AG04449 (cell line): ENCODE measurements at places on chromosomes 2 and 18.

- DNase-seq = no peak
Observed at GRCh38 chr2:239566995-239567568, 166.3 kb upstream of the HDAC4 start.

DNA sequence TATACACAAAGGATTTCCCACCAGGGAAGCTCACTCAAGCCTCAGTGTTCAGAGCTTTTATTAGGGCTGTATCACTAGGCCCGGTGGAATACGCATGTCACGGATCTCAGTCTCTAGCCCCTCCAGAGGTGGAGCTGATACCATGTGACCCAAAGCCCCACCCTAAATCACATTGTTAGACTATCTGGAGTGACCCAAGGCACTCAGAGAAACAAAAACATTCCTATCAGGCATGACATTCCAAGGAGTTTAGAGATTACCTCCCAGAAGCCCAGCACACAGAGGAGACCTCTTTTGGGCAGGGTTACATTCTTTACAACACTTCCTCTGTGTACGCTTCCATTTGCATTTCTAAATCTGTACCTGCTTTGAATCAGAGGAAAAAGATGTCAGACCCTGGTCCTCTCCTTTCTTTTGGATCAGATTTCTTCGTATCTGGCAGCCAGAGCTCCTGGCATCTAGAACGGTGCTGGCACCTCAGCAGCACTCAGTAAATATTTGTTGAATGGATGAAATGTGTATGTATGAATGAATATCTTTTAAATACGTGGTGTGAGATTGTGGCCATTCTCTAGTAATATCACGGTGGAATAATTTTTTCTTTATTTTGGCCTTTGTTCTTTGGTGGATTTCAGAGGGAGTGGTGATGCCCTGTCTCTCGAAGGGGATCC, 37.7 kb upstream of the SMAD2 start:
- no peak for DNase-seq

GRCh38 chr2:188412190-188412589, 120.5 kb downstream of the GULP1 start:
- DNase-seq = no peak

- DNase-seq = no peak
Observed at GRCh38 chr2:151028691-151029176, 232.9 kb downstream of the RBM43 start.

DNA sequence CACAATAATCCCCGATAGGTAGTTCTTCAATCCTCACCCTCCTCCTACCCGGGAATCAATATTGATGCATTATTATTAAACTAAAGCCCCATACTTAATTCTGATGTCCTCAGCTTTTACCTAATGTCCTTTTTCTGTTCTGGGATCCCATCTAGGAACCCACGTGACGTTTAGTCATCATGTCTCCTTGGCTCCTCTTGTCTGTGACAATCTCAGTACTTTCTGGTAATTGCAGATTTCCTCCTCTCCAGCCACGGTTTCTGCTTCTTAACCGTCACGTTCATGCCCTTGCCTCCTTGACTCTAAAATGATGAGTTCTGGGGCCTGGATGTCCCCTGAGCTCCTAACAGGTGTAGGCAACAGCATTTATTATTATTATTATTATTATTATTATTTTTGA, 2.9 kb upstream of the DGKD start:
- no peak for DNase-seq

DNA sequence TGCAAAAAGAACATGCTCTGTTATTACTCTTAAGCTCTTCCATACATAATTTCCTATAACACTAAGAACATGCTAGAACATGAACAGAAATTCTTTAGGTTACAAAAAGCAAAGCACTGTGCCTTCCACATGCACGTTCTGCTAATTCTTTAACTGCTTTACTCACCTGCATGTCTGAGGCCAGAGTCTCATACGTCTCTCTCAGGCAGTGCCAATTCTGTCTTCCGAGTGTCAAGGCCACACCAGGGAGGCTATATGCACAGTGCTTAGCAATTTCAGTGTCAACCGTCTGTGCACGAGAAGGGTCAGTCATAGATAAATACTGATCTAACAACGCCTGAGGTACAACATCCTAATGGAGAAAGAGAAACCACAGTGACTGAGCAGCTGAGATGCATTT, 55.1 kb downstream of the PPP4R1 start:
- DNase-seq = no peak

- DNase-seq = no peak
Observed at GRCh38 chr2:62857139-62857931, 151.8 kb downstream of the EHBP1 start.

DNA sequence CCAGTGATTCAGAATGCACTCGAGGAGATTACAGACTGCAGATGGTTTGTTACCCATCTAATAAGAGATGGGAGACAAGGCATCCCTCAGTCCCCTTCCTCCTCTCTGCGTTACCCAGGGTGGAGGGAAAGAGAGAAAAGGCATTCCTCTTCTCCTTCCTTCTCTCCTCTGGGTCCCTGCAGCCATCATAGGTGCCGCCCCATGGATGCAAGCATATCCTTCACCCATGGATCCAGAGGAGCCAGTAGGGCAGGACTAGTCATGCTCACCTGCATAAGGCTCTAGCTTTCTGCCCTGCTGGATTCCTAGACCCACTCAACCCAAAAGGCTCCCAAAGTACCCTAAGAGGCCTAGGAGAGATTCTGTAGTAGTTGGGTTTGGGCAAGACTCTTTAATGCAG, 20.4 kb downstream of the CMPK2 start:
- no peak for DNase-seq

DNA sequence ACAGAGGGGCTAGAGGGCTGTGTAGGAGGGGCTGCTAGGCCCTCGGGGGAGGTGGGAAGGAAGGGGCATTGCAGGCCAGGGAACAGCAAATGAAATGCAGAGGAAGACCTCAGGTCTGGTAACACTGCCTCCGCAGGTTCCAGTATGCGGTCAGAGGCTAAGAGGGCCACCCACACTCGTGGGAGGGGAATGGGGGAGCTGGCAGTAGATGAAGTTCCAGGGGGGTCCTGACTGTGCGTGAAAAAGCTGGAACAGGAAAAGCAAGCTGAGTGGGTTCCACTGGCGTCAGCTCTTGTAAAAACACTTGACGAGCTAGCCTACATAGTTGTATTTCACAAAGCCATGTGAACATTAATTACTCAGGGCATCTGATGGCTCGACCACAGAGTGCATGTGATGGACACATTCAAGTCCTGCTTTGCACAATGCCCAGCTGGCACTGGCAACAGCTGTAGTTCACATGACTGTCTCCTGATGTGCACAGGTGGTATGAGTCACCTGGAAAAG, 29.0 kb upstream of the PTPN4 start:
- DNase-seq = no peak

GRCh38 chr2:75099521-75099922, 99.8 kb downstream of the TACR1 start:
- no peak for DNase-seq

GRCh38 chr2:185785851-185786473, 47.4 kb downstream of the FSIP2 start:
- DNase-seq = no peak

DNA sequence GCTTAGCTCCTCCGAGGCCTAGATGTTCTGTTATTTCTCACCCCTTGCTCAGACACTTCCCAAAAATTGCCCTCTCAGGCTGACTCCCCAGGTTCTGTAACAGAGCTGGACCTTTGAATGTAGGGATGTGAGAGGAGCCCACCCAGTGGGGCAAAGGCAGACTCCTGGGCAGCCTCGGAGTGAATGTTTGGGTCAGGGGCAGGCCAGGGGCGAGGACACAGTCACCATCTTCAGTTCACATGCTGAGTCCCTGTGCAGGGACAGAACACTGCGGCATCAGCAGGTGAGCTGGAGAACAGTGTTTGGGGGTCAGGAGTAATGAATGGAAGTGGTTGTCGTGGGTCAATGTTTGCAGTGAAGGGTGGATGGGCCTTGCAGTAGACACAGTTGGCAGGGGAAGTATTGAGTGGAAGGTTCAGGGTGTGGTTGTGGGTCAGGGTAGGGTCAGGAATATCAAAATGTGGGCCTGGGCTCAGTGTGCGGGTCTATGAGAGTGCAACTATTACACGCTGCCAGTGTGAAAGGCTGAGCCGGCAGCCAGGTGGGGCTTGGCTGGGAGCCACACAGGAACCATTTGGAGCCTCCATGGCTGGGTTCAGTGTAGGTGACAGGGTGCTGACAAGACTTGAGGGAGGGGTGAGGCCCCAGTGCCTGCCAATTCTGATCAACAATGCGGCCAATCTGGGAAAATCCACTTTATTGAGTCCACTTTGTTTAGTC, 4.4 kb downstream of the IHH start:
- DNase-seq = no peak

- no peak for DNase-seq
Observed at GRCh38 chr18:63216516-63217311, 102.9 kb downstream of the BCL2 start.

DNA sequence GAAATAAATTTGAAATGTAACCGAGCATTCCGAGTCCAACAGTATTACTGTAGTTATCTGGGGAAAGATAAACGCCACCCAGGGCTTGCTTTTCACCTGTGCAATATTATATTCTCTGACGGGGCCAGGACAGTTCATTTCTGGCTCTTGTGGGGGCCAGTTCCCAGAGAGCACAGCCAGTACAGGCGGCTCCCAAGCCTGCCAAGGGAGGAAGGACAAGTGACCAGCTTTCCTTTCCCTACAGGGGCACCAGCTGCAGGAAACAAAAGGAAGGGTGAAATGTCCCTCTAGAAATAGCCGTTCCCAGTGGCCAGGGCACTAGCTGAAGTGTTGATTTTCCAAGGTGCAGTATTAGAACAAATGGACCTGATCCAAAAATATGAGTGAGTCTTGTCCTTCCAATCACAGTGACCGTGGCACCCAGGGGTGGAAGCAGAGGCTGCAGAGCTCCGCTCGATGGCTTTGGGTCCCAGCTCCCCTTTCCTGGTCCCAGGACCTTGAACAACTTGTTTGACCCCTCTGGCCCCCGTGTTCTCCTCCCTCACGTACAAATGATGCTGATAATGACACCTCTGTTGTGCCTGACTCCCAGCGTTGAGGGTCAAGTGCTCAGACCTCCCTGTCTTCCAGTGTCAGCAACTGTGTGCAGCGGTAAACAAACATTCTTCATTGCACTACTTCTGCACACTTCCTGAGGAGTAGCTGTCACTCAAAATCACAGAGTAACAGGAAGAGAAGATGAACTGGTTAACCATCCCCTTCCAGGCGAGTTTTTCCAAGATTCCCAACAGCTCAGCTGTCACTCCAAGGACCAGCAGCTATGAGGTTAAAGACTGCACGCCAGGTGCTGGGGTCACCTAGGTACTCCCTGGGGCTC, 40.9 kb downstream of the GYPC start:
- no peak for DNase-seq

DNA sequence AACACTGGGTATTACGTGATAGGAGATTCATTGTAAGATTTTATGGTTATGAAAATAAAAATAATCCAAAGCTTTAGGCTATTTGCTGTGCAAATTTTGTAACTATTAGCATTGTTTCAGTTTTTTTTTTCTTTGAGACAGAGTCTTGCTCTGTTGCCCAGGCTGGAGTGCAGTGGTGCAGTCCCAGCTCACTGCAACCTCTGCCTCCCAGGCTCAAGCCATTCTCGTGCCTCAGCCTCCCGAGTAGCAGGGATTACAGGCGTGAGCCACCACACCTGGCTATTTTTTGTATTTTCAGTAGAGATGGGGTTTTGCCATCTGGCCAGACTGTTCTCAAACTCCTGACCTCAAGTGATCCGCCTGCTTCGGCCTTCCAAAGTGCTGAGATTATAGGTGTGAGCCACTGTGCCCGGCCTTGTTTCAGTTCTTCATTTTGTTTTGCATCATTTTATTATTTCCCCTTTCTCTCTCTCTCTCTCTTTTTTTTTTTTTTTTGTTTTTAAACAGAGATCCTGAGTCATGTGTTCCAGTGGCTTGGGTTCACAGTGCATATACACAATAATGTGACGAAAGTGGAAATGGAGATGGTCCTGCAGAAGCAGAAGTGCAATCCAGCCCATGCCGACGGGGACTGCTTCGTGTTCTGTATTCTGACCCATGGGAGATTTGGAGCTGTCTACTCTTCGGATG, 25.8 kb downstream of the CASP10 start:
- no peak for DNase-seq

DNA sequence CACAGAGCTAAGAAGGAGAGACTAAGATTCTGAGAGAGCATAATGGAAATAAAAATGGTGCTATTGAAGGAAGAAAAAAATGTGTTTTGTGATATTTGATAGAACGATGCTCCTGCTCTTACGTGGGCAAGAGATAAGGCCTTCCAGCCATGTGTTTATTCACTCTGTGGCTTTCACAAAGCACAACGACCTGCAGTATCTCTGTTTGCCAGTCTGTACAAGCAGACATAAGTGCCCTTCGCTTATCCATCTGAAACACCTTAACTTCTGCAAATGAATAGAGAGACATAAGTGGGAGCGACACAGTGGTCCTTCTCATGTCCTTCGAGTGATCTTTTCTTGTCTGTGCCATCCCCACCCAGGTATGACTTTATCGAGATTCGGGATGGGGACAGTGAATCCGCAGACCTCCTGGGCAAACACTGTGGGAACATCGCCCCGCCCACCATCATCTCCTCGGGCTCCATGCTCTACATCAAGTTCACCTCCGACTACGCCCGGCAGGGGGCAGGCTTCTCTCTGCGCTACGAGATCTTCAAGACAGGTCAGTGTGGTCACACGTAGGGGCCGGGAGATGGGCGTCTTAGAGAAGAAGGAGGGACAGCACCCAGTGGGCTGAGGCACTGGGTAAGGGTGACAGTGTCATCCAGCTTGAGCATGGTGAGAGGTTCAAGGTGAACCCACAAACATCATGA, 33.7 kb downstream of the NRP2 start:
- no peak for DNase-seq

- DNase-seq = peak; percentile 9
Observed at GRCh38 chr2:118431165-118431517, 342.9 kb downstream of the INSIG2 start.

GRCh38 chr2:159895258-159896065, 97.5 kb upstream of the CD302 start:
- peak; percentile 5 for DNase-seq

DNA sequence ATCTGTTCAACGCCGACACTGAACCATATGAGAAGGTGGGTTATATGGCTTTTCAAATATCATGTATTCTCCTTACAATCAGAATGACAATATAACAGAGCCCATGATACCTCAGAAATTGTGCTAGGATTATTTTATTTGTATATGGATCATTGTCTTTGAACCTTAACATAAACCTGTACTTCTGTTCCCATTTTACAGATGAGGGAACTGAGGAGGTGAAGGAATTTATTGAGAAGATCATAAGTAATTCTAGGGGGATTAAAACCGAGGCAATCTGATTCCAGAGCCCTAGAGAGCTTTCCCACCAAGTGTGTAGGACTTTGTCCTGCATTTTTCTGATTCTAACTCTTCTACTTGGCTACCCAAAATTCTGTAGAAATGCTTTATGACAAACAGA, 279.8 kb upstream of the FANCL start:
- no peak for DNase-seq

GRCh38 chr18:78562531-78562961, 417.1 kb upstream of the SALL3 start:
- DNase-seq = no peak

DNA sequence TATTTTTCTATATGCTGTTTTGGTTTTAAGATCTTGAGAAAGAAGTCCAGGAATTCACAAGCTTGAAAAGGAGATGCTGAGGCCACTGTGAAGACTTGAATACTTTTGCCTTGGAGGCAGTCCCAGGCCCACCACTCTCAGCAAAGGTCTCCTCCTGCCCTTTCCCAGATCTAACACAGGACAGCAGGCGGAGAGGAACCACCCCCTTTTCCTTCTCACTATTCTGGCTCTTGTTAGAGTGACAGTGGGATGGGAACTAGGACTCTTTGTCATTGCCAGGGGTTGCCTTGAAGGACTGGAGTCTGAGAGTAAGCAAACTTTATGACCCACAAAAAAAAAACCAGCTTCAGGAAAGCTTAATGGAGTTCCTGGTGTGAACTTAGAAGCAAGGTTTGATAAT, 54.7 kb downstream of the E2F6 start:
- no peak for DNase-seq
